ENCODE measurements at places on chromosomes 5 and 9.

DNA sequence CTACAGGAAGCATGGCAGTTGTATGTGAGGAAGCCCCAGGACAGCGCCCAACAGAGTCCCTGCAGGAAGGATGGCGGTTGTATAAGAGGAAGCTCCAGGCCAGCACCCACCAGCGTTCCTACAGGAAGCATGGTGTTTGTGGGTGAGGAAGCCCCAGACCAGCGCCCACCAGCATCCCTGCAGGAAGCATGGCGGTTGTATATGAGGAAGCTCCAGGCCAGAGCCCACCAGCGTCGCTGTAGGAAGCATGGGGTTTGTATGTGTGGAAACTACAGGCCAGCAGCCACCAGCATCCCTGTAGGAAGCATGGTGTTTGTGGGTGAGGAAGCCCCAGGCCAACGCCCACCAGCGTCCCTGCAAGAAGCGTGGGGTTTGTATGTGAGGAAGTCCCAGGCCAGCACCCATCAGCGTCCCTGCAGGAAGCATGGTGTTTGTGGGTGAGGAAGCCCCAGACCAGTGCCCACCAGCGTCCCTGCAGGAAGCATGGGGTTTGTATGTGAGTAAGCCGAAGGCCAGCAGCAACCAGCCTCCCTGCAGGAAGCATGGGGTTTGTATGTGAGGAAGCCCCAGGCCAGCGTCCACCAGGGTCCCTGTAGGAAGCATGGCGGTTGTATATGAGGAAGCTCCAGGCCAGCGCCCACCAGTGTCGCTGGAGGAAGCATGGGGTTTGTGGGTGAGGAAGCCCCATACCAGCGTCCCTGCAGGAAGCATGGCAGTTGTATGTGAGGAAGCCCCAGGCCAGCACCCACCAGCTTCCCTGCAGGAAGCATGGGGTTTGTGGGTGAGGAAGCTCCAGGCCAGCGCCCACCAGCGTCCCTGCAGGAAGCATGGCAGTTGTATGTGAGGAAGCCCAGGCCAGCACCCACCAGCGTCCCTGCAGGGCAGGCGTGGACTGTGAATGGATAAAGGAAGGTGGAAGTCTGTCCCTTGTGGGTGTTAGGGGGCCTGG lies 79.0 kb downstream of the DAP start:
- DNase-seq, result no peak

DNA sequence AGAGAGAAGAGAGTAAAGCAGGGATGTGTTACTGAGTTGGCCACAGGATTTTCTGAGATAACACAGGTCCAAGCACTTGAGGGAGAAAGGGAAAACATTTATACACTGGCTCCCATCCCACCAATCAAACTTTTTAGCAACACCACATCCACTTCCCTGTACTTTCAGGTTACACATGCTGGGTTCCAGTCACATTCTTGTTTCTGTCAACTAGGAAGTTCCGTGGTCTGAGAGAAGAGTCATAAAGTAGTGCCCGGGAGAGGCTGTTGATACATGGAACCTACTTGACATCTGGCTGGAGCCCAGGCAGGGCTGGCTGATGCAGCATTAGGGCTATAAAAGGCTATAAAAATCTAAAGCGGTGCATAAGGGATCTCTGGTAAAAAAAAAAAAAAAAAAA lies 473.9 kb upstream of the COX7C start:
- DNase-seq, result no peak

GRCh38 chr9:37921546-37922300 lies 17.8 kb upstream of the SLC25A51 start:
- no peak for DNase-seq

DNA sequence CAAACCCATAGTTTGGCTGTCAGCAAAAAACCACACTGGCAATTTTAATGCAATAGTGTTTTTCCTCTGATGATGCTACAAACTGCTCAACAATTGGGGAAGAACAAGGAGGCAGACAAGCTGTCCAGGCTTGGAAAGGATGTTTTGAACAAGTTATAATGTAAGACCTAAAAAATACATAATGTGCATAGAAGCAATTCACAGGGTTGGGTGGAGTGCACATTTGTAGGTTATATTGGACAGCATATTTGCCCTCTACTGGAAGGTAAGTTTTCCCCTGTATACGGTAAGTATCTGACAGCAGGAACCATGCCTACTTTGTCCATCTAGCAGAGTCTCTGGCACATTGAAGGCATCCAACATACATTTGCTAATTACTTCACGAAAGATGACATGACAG lies 114.3 kb upstream of the PUM3 start:
- no peak for DNase-seq

- DNase-seq, result no peak
These were observed 116.9 kb downstream of the IRX2 start for GRCh38 chr5:2634399-2635176.

- DNase-seq, result no peak
These were observed 175.1 kb downstream of the RORB start for GRCh38 chr9:74672237-74672636.

- no peak for DNase-seq
These were observed 142.1 kb upstream of the ADAMTSL1 start for GRCh38 chr9:18331808-18332209.

DNA sequence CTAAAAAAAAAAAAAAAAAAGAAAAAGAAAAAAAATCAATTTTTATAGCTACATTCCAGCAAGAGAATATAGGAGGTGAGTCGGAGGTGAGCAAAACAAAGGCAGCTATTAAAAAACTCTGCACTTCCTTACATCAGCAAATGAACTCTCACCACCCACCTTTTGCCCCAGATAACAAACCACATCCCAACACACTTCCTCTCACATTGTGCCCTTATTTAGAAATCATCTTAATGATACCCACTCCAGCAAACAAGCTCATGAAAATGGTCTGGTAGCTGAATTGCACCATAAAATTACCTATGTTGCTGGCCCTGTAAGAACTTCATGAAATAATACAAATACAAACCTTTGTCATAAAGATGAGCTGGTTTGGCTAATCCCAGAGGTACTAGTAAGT lies 82.9 kb downstream of the CEMIP2 start:
- DNase-seq, result no peak

GRCh38 chr9:134544388-134545214 lies 97.0 kb upstream of the COL5A1 start:
- DNase-seq, result no peak

- DNase-seq, result no peak
These were observed 1.5 kb downstream of the TOR2A start for GRCh38 chr9:127733614-127734013.

DNA sequence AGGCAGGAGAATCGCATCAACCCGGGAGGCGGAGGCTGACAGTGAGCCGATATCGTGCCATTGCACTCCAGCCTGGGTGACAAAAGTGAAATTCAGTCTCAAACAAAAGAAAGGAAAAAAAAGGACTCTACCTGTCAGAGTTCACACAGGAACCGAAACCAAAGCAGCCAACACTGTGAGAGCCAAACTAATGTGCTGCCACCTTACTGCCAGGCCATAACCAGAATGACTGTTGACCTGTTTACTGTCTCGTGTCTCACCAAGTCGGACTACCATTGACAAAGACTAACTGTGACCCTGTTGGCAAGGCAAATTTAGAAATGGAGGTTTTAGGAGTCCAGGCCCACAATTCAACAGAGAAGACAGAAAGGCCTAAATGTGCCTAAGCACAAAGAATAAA lies 112.4 kb downstream of the ANXA2R start:
- no peak for DNase-seq

GRCh38 chr9:33381231-33381791 lies 21.1 kb downstream of the AQP7 start:
- DNase-seq, result no peak

DNA sequence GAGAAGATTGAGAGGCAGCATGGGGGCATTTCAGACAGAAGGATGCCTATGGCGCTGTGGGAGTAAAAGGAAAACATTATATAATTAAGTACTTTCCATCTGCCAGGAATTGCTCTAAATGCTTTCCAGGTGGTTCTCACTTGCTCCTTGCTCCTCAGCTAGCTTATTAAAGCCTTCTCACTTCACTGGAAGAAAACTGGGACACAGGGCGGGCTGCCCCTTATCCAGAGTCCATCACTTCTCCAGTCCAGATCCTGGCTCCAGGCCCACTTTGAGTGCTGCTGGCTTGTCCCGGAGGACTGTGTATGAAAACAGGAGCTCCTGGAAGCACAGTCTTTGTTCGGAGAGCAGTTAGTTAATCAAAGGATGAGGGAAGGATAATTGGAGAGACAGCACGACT lies 409.9 kb upstream of the ADAMTS16 start:
- DNase-seq, result peak; percentile 87

- no peak for DNase-seq
These were observed 45.9 kb downstream of the CERT1 start for GRCh38 chr5:75465480-75465879.

- DNase-seq, result no peak
These were observed 24.4 kb downstream of the WHRN start for GRCh38 chr9:114480746-114481435.

GRCh38 chr5:80035839-80036238 lies 691 bp downstream of the THBS4 start:
- no peak for DNase-seq

- DNase-seq, result no peak
These were observed 1.5 kb downstream of the CATSPER3 start for GRCh38 chr5:134969166-134969565.

GRCh38 chr9:108047264-108047663 lies 557.7 kb upstream of the KLF4 start:
- DNase-seq, result no peak

DNA sequence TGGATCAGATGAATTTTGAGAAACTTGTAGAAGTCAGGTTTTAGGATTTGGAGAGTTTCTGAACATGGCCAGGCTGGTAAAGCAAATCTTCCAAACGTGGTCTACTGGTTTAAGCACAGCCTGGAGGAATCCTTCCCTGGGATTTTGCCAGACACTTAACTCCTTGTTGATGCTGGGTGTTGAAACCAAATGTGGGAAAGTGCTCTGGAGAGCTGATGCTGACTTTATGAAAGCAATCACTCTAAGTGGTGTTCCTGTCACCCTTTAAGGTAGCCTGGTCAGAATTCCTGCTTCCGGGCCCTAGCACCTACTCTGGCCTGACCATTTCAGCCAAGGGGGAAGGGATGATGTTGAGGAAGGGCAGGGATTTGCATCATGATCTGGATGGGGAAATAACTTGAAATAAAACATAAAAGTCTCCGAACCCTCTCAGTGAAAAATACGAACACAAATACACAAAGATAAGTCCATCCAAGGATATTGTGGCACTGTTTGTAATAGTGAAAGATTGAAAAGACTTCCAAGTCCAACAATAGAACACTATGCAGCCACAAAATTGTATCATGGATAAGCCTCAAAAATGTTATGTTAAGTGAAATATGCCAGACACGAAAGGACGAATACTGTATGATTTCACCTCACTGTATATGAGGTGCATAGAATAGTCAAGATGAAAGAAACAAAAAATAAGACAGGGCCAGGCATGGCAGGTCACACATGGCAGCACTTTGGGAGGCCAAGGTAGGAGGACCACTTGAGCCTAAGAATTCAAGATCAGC lies 57.7 kb downstream of the PDE6A start:
- DNase-seq, result no peak

GRCh38 chr5:80565330-80565729 lies 4.8 kb downstream of the ANKRD34B start:
- no peak for DNase-seq

- DNase-seq, result peak; percentile 38
These were observed 59.2 kb downstream of the CDH18 start for GRCh38 chr5:19928562-19929421.

- DNase-seq, result no peak
These were observed 86.7 kb downstream of the GPR21 start for GRCh38 chr9:123120131-123120530.

- DNase-seq, result peak; percentile 53
These were observed 144.3 kb downstream of the ACTBL2 start for GRCh38 chr5:57338068-57338867.

- no peak for DNase-seq
These were observed 45.9 kb upstream of the JAK2 start for GRCh38 chr9:4939118-4939561.

DNA sequence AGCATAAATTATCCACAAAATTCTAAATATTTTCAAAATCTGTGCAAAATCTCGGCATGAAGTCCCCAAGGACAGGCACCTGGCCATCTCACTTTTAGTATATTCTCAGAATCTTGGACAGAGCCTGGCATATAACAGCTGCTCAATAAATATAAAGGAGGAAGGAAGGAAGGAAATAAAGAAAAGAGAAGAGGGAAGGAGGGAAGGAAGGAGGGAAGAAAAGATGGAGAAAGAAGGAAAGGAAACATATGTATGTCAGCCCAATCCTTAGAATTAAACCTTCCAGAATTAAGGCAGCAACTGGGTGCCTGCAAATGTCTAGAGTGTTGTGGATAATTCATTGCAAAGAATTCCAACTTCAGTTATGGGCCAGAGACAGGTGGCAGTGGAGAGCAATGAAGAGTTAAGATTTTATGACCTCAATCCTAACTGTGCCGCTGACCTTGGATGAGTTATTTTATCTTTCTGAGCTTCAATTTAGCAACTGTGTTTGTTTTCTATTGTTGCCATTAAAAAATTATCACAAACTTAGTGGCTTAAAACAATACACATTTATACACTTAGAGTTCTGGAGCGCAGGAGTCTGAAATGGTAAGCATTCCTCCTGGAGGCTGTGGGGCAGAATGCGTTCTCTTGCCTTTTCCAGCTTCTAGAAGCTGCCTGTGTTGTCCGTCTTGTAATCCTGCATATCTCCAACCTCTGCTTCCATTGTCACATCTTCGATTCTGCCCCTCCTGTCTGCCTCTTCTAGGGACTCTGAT lies 200.9 kb upstream of the MSX2 start:
- peak; percentile 12 for DNase-seq

DNA sequence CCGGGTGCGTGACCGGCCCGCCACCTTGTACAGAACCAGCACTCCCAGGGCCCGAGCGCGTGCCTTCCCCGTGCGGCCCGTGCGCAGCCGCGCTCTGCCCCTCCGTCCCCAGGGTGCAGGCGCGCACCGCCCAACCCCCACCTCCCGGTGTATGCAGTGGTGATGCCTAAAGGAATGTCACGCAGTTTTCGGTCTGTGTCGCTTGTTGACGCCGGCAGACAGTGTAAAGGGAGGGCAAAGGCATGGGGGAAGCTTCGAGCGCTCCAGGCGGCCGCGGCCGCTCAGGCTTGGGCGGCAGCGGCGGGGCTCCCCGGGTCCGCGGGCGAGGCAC lies 1.3 kb downstream of the LRRC26 start:
- DNase-seq, result no peak

All from NCI-H82 (cell line).